Progenitor cell of endocrine pancreas (in vitro differentiated cells): ENCODE measurements at places on chromosomes 7 and 10.

DNA sequence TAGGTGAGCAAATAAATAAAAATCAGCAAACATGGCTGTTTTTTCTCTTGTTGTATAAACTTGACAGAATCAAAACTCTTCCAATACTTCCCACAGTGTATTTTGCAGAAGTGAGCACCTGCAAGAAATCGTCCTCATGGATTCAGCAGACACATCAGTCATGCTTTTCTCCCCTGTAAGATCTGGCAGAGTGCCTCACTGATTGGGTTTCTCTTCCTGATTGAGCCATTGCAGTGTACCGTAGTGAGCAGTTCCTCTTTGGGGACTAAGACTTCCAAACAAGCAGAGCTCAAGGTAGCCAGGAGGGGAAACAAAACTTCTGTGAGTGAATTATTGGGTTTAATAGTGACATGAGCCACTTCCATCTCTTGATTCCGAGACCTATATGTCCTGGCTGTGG, 2.2 kb upstream of the CCDC3 start:
- DNase-seq = no peak

DNA sequence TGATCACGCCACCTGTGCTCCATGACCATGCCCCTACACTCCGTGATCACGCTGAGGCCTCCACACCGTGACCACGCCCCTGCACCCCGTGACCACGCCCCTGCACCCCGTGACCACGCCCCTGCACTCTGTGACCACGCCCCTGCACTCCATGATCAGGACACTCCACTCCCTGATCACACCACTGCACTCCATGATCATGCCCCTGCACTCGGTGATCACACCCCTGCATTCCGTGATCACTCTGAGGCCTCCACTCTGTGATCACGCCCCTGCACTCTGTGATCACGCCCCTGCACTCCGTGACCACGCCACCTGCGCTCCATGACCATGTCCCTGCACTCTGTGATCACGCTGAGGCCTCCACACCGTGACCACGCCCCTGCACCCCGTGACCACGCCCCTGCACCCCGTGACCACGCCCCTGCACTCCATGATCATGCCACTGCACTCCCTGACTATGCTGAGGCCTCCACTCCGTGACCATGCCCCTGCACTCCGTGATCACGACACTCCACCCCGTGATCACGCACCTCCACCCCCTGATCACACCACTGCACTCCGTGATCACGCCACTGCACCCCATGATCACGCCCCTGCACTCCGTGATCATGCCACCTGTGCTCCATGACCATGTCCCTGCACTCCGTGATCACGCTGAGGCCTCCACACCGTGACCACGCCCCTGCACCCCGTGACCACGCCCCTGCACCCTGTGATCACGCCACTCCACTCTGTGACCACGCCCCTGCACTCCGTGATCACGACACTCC, 27.7 kb downstream of the STK32C start:
- DNase-seq = no peak

- no peak for DNase-seq
These were observed 266.2 kb downstream of the CREB5 start for GRCh38 chr7:28678431-28678965.

DNA sequence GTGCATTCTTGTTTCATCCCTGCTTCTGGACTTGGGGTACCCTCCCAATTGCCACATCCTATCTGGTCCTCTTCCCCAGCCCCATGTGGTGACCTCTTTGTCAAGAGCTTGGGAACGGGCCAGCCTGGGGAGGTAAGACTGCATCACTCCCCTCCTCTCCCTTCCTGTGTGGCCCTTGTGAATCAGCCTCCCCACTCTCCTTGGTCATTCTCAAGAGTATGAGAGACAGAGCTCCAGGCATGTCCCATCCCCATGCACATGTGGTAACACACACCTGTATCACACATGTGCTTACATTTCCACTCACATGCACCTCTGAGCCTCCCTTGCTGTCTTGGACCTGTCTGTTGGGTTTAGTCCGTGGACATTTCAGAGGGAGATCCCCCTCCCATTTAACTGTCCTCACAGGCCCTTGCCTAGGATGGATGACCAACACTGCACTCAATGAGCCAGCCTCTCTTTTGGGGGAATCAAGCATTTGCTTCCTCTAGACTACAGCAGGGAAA, 2.6 kb downstream of the MRPL43 start:
- DNase-seq = no peak

DNA sequence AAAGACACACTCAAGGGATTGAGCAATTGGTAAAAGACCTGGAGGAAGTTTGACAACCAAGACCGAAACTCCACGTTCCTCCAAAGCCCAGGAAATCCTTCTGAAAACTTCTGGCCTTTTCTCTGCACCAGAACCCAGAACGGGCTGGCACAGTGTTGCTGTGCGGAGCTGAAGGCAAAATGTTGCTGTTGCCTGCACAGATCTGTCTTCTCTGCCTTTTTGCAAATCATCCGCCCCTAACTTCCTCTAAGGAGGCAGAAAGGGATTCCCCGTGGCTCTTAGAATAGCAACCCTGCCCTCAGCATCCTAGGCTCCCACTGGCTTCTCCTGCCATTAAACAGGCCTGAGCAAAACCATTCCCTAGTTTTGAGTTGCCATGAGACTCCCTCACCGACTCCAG, 44.9 kb downstream of the FIGNL1 start:
- DNase-seq = no peak

DNA sequence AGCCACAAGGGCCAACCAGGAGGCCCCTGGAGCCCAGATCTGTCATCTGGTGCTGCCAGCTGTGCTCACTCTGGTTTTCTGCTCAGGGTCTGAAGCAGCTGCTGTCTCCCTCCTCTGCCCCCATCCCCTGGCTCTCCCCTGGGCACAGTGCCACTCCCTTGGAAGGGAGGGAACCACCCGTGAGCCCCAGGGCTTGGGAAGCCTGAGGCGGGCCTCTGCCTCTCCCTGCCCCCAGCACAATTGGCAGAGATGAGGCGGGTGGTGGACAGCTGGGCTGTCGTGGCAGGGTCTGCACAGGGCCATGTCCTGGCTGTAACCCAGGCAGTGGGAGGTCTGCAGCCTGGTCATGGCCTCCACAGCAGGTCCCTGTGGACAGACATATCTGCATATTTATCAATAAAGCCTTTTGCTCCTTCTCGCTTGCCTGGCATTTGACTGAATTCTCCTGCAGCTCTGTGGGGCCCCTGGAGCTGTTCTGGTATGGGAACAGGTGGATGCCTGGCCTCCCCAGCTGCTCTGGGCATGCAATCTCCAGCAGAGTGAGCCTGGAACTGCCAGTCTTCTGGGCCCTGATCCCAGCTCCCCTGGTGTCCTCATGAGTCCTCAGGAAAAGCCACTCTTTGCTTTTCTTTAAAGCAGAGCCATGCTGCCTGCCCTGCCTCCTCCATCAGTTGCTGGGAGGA, 1.6 kb upstream of the ANKRD2 start:
- DNase-seq = no peak

GRCh38 chr10:49161411-49161997, 26.7 kb downstream of the TMEM273 start:
- DNase-seq = no peak

- DNase-seq = no peak
These were observed 17.8 kb upstream of the LCOR start for GRCh38 chr10:96814264-96814663.

DNA sequence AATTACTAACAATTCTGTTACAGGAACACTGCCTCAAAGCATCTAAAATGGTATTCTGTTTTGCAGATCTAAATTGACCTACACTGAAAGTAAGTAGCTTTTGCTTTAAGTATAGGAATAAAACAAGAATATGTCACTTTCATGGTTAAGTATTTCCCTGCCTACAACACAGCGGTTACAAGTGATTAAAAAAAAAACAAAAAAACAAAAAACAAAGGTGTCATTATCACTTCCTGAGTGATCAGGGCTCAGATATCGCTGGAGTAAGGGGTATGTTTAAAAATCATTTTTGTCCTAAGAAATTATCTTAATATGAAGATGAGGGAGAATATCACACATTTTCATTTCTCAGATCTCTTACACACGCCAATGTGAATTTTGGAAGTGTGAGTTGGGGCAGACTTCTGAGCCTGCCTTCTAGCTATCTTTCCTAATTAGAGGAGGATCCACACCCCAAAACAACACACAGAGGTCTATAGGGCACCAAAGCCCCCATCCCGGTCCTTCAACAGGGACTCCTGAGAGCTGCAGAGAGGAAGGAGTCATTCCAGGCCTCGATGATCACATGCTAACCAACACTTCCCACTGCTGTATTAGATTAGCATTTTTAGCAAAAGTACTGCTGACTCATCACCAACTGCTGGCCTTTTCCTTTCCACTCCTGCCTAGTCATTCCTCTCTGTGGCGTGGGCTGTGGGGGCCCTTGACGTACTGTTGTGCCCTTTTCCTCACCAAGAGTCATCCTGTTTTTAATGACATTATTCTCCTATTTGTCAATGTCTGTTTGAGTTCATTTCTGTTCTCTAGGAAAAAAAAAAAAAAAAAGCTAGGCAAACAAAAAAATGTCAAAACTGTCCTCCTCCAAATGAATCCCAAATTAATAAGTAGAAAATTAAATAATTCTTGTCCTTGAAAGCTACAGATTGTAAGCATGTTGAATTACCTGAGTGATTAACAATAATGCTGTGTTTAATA, 31.2 kb downstream of the PRTFDC1 start:
- DNase-seq = no peak

DNA sequence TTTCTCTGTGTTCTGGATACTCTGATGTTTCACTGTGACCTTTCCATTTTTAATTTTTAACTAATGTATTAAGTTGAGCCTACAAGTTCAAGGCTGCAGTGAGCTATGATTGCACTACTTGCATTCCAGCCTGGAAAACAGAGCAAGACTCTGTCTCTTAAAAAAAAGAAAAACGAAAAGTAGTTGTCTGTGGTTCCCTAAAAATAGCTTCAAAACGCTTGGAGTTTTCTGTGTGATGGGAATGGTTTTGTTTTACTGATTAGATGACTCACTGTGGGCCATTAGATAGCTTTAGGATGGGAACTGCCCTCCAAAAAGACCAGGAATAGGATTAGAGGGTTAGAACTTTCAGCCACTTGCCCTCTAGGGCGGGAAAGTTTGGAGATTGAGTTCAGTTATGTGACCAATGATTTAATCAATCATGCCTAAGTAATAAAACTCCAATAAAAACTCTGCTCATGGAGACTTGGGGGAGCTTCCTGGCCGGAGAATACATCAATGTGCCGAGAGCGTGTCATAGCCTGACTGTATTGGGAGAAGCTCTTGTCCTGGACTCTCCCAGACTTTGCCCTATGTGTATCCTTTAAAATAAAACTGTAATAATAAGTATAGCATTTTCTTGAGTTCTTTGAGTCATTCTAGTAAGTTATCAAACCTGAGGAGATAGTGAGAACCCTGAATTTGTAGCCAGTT, 147.1 kb downstream of the LYZL1 start:
- no peak for DNase-seq

DNA sequence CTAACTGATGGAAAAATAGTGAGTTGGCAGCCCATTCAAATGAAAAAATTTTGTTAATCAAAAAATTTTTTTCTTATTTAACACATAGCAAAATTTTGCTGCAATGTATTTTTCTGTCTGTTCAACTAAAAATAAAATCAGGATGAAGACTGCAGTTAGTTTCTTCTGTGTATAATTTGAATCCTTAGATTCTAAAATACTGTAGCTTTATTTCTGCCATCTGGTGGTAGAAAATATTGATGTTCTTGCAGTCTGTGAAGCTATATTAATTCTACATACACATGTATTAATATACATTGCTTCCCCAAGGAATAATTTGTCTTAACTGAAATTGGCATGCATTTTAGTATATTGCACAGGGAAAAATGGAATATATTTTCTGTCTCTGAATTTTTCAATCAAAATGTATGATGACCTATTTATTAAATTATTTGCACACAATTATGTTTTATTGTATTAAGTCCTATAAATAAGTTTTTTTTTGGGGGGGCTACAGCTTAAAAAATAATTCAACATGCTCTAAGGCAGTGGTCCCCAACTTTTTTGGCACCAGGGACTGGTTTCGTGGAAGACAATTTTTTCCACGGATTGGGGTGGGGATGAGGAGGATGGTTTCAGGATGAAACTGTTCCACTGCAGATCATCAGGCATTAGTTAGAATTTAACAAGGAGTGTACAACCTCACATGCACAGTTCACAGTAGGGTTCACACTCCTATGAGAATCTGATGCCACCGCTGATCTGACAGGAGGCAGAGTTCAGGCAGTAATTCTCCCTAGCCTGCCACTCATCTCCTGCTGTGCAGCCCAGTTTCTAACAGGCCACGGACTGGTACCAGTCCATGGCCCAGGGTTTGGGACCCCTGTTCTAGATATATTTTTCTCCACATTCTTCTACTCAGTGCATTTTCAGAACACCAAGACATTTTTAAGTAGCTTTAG, 119.4 kb downstream of the GNAT3 start:
- no peak for DNase-seq

- DNase-seq = no peak
These were observed 14.3 kb upstream of the COL17A1 start for GRCh38 chr10:104099941-104100340.

- DNase-seq = peak; percentile 17
These were observed 399.5 kb upstream of the ANKRD30A start for GRCh38 chr10:36725581-36726520.

DNA sequence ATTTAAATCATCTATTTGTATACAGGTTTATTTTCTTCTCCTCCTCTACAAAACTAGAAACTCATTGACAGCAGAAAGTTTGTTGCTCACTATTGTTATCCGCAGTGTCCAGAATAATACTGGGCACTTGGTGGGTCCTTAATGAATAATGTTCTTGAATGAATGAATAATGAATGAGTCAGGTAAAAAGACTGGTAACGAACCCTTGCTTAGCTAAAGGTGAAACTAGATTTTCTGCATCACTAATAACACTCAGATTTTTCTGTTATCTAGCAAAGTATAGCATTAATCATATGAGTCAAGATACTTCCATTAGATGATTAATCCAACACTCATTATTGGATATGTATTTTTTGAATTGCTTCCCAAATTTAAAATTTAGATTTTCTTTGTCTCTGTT, 953.2 kb downstream of the SORCS3 start:
- DNase-seq = no peak

DNA sequence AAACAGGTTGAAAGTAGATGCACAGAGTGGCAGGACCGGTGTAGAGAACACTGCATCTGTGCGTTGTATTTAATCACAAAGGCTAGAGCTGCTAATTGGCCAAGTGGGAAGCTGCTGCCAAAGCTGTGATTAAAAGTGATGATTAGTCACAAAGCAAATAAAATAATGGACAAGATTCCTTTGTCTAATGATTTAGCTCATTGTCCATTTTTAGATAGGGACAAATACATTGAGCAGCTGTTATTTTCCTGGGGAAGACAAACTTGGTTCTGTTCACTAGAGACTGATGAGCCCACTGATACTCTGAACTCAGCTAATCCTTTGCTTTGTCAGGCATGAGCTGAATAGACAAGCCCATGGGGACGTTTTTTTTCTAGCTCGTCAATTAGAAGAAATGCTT, 19.7 kb downstream of the UBE3C start:
- no peak for DNase-seq

GRCh38 chr7:151351027-151351426, 9.4 kb downstream of the NUB1 start:
- no peak for DNase-seq

- DNase-seq = no peak
These were observed 38.8 kb upstream of the ZRANB1 start for GRCh38 chr10:124903111-124903510.
